ENCODE measurements at places on chromosomes 16 and 17. TPM values are rescaled to one million over a fixed set of nuclear protein-coding genes. Genes with fewer than 3 reads are reported as not detected.
A peak's percentile ranks its signal among the peaks of the same experiment; 100 is the strongest.

- H3K27ac ChIP-seq = no peak overlapping the region
- no peaks in the 10 kb centered on the region for H3K36me3 ChIP-seq
- no peaks in the 10 kb centered on the region for H3K27me3 ChIP-seq
- no peak for DNase-seq
- peaks cover 15% of the 10 kb centered on the region for H3K4me1 ChIP-seq
These were observed 16.0 kb downstream of the ITGAX start for GRCh38 chr16:31371008-31371407.

DNA sequence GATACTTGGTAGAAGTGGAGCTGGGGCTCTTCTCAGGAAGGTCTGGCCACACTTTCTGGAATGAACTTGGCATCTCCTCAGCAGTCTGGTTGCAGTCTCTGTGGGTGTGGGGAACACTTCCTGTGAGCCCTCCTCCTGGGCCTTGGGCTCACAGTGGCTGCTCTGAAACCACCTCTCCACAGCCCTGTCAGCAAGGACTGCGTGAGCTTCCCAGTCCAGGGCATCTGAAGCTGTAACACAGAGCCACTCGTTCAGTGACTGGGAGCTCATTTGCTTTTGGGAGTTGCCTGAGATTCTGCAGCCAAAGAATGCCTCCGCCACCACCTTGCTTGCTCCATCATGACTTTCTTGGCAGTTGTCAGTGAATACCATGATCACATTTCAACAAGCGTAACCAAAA, 60.0 kb downstream of the CLEC16A start:
- DNase-seq = no peak
- no peaks in the 10 kb centered on the region for H3K27me3 ChIP-seq
- no peaks in the 10 kb centered on the region for H3K4me1 ChIP-seq
- peaks cover 23% of the 10 kb centered on the region for H3K36me3 ChIP-seq
- H3K27ac ChIP-seq = no peak overlapping the region

- peaks cover 77% of the 10 kb centered on the region for H3K27me3 ChIP-seq
- H3K27ac ChIP-seq = no peak overlapping the region
- H3K4me1 ChIP-seq = no peaks in the 10 kb centered on the region
- H3K36me3 ChIP-seq = no peaks in the 10 kb centered on the region
These were observed 119.0 kb upstream of the LHX1 start for GRCh38 chr17:36818134-36818825.

- H3K27ac ChIP-seq = peak overlapping the region; percentile 53
- H3K27me3 ChIP-seq = no peaks in the 10 kb centered on the region
- DNase-seq = peak; percentile 69
- peaks cover 16% of the 10 kb centered on the region for H3K4me1 ChIP-seq
- H3K4me3 ChIP-seq = no peak overlapping the region
- H3K36me3 ChIP-seq = no peaks in the 10 kb centered on the region
These were observed 34.4 kb downstream of the CMIP start for GRCh38 chr16:81478876-81479511.

- no peaks in the 10 kb centered on the region for H3K27me3 ChIP-seq
- H3K4me1 ChIP-seq = peaks cover 5% of the 10 kb centered on the region
- no peak overlapping the region for H3K27ac ChIP-seq
- H3K36me3 ChIP-seq = peaks cover 2% of the 10 kb centered on the region
These were observed 5.4 kb upstream of the CPNE2 start for GRCh38 chr16:57087003-57087402.

- H3K27ac ChIP-seq = no peak overlapping the region
- no peak for DNase-seq
- H3K36me3 ChIP-seq = peaks cover 50% of the 10 kb centered on the region
- no peak overlapping the region for H3K4me3 ChIP-seq
- H3K4me1 ChIP-seq = no peaks in the 10 kb centered on the region
These were observed 46.3 kb upstream of the ICAM2 start for GRCh38 chr17:64066716-64067115.

- no peak for DNase-seq
- H3K4me1 ChIP-seq = no peaks in the 10 kb centered on the region
- H3K27ac ChIP-seq = no peak overlapping the region
- no peak overlapping the region for H3K4me3 ChIP-seq
- H3K36me3 ChIP-seq = no peaks in the 10 kb centered on the region
These were observed 30.7 kb upstream of the SSTR2 start for GRCh38 chr17:73133911-73134649.

DNA sequence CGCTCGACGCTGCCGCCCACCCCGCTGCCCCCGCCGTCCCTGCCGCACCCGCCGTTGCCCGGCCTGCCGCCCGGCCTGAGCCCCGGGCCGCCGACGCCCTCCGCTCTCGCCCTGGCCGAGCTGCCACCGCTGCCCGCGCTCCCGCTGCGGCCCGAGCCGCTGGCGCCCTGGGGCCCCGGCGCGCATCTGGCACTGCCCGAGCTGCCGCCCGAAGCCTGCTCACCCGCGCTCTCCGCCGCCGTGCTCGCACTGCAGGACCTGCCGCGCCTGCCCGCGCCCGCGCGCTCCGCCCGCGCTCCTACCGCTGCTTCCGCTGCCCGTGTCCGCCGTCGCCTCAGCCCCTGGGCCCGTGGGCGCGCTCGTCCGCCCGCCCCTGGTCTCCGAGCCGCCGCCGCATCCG, 8.4 kb upstream of the CLDN9 start:
- H3K36me3 ChIP-seq = no peaks in the 10 kb centered on the region
- H3K27ac ChIP-seq = no peak overlapping the region
- peaks cover 14% of the 10 kb centered on the region for H3K4me1 ChIP-seq
- DNase-seq = no peak
- H3K4me3 ChIP-seq = no peak overlapping the region

GRCh38 chr16:53509906-53510703, 7.1 kb upstream of the AKTIP start:
- H3K4me1 ChIP-seq = peaks cover 12% of the 10 kb centered on the region
- peak; percentile 70 for DNase-seq
- H3K27ac ChIP-seq = peak overlapping the region; percentile 85
- H3K27me3 ChIP-seq = no peaks in the 10 kb centered on the region
- no peaks in the 10 kb centered on the region for H3K36me3 ChIP-seq

GRCh38 chr17:692116-692515, 22.5 kb downstream of the VPS53 start:
- H3K4me1 ChIP-seq = no peaks in the 10 kb centered on the region
- H3K36me3 ChIP-seq = peaks cover 10% of the 10 kb centered on the region
- no peak overlapping the region for H3K4me3 ChIP-seq
- DNase-seq = no peak

DNA sequence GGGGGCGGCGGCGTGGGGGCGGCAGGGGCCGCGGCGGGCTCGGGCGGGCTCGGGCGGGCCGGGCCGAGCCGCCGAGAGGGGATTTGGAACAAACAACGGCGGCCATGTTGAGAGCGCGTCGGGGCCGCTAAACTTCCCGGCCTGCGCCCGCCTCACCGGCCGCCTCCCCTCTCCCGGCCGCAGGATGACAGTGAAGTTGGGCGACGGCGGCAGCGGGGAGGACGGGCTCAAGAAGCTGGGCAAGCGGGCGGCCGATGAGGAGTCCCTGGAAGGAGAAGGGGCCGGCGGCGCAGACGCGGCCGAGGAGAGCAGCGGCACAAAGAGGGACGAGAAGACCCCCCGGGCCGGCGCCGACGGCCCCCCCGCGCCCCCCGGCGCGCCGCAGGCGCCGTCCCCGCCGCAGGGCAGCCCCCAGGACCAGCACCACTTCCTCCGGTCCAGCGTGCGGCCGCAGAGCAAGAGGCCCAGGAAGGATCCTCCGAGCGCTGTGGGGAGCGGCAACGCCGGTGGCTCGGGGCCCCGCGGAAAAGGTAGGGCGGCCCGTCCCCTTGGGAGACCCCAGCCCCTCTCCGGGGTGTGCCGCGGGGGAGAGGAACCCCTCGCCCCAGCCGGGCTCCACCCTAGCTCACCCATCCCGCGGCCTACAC, 2.4 kb downstream of the CRAMP1 start:
- peaks cover 25% of the 10 kb centered on the region for H3K4me1 ChIP-seq
- peaks cover 31% of the 10 kb centered on the region for H3K36me3 ChIP-seq
- H3K4me3 ChIP-seq = peak overlapping the region; percentile 94
- no peaks in the 10 kb centered on the region for H3K27me3 ChIP-seq

GRCh38 chr16:3490911-3491629, 4.2 kb downstream of the C16orf90 start:
- no peak for DNase-seq
- H3K4me3 ChIP-seq = no peak overlapping the region
- no peaks in the 10 kb centered on the region for H3K4me1 ChIP-seq
- H3K27me3 ChIP-seq = no peaks in the 10 kb centered on the region
- H3K27ac ChIP-seq = no peak overlapping the region

DNA sequence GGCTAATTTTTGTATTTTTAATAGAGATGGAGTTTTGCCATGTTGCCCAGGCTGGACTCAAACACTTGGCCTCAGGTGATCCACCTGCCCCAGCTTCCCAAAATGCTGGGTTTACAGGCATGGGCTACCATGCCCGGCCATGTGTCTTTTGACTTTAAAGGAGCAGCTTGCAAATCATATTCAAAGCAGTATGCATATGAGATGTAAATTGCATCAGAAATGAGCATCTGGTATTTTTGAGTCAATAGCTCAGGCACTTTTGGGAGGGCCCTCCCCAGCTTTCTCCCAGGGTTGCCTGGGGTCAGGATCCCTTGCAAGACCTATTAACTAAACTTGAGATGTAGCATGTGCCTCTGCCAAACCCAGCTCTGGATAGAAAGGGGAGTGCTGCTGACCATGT, 21.5 kb downstream of the EPOP start:
- no peak overlapping the region for H3K27ac ChIP-seq
- DNase-seq = no peak
- H3K27me3 ChIP-seq = peaks cover 25% of the 10 kb centered on the region

DNA sequence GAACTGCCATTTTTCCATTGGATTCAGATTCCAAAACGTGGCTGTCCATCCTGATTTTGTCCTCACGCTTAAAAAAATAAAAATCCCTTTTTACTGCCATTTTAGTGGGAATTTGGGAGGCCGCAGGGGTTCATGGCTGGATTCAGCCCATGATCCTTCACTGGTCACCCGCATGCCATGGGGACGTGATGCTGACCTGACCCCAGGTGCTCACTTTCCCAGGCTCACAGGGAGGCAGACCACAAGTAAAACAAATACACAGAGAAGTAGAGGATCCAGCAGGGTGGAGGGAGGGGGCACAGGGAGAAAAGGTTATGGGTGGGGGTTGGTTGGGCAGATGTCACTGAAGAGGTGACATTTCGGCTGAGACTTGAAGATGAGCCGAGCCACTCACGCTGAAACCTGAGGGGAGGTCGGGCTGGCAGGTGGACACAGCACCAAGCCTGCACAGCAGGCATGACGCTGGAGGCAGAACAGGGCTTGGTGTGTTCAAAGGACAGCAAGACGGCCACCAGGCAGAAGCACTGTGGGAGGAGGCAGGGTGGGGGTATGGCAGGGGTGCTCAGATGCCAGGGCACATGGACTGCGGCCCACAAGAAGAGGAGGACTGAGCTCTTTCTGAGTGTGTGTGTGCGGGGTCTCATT, 10.7 kb downstream of the COX4I1 start:
- no peak overlapping the region for H3K4me3 ChIP-seq
- H3K4me1 ChIP-seq = no peaks in the 10 kb centered on the region
- no peak overlapping the region for H3K27ac ChIP-seq
- peaks cover 3% of the 10 kb centered on the region for H3K27me3 ChIP-seq
- DNase-seq = no peak

DNA sequence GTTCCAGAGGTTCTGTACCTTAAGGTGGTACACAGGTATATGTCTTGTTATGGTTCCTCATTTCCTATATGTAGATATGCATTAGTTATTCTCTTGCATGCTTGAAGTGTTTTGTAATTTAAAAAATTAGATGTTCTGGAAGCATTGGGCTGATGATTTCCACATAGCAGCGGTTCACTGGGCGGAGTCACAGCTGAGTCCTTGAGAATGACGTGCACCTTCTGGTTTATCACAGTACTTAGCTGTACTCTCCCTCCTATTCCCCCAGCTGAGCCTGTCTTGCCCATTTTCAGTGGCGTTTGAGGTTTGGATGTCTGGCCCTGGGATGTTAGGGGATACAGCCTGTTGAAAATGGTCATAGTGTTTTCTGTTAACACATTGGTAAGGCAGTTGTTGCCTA, 327.1 kb downstream of the SNX29 start:
- peaks cover 7% of the 10 kb centered on the region for H3K4me1 ChIP-seq
- no peak overlapping the region for H3K27ac ChIP-seq
- H3K36me3 ChIP-seq = no peaks in the 10 kb centered on the region
- H3K4me3 ChIP-seq = no peak overlapping the region

- H3K4me1 ChIP-seq = no peaks in the 10 kb centered on the region
- DNase-seq = no peak
- H3K27ac ChIP-seq = no peak overlapping the region
- no peaks in the 10 kb centered on the region for H3K36me3 ChIP-seq
- no peaks in the 10 kb centered on the region for H3K27me3 ChIP-seq
- no peak overlapping the region for H3K4me3 ChIP-seq
These were observed 58.4 kb downstream of the TMEM100 start for GRCh38 chr17:55664287-55664686.

DNA sequence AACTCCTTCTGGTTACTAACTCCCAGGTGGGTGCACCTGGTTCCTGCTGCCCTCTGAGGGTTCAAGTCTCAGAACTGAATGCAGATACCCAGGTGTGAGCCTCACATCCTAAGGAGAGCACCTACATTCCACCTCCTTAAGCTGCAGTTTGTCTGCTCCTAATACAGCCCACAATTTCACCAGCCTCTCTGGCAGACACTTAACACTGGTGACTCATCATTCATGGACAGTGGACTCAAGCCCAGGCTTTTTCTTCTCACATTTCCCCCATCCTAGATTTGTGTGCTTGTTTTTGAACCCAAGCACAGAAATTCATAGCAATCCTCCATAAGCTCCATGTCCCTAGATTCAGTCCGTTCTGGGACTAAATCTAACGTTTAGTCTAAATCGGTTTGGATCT, 7.0 kb upstream of the MAF start:
- H3K4me3 ChIP-seq = no peak overlapping the region
- no peaks in the 10 kb centered on the region for H3K36me3 ChIP-seq
- DNase-seq = no peak

DNA sequence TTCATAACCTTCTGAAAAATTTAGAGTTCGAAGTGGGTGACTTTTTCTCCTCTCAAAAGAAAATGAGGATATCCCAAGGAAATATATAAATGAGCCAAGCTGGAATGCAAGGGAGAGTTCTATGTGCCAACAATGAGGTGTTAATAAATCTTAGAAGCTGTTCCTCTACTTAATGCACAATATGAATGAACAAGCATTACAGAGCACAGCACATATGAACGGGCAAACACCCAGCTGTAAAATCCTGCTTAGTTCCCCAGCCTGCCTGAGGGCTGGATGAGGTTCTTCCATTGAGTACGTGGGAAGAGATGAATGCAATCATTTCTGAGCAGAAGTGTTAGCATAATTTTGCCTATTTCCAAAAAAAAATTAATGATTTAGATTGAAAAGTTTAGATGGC, 58.1 kb downstream of the WDR59 start:
- H3K4me3 ChIP-seq = no peak overlapping the region
- H3K27me3 ChIP-seq = no peaks in the 10 kb centered on the region
- no peaks in the 10 kb centered on the region for H3K4me1 ChIP-seq
- peaks cover 3% of the 10 kb centered on the region for H3K36me3 ChIP-seq

The KRT13 gene
- total RNA-seq = not detected

The KRT20 gene
- total RNA-seq = not detected

The RBFOX1 gene
- total RNA-seq = 55.4 TPM

The AIPL1 gene
- total RNA-seq = not detected

The PYY gene
- not detected for total RNA-seq

The FBXO39 gene
- not detected for total RNA-seq

The KRT17 gene
- total RNA-seq = not detected

The RHBDF1 gene
- 29.1 TPM for total RNA-seq

The LAT gene
- total RNA-seq = 1.2 TPM

The ADCY7 gene
- 9.0 TPM for total RNA-seq

Data from heart left ventricle (tissue), 16 donors.